ENCODE measurements at places on chromosomes 1 and 21.

DNA sequence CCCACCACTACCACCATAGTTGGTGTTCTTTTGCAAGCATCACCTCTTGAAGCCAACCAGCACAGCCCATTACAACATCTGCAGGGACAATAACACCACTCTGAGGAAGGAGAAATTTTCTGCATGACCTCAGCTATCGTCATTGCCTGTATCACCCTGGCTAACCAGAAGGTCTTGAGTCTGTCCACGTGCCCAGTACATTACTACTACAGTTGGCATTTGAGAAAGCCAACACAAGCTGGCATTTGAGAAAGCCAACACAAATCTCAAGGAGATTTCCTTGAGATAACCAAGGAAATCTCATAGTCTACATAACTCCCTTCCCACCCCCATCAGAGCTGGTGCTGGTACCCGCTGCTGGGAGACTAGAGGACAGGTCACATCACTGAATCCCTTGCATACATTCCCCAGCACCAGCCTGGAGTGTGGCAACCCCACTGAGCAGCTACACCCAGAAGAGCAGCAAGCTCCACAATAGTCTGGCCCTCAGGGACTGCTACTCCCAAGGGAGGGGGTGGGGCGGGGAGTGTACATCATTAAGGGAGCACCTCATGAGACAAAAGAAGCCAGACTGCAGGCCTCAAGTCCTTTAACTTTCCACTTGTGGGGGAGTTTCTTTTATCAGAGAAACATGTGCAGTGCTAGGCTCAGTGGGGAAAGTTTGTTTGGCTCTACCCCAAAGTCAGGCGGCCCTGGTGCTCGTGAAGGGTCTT is 46.0 kb upstream of the GUCA2A start:
- no peak for DNase-seq

- no peak for DNase-seq
These were observed 11.7 kb downstream of the IFFO2 start for GRCh38 chr1:18944810-18945209.

DNA sequence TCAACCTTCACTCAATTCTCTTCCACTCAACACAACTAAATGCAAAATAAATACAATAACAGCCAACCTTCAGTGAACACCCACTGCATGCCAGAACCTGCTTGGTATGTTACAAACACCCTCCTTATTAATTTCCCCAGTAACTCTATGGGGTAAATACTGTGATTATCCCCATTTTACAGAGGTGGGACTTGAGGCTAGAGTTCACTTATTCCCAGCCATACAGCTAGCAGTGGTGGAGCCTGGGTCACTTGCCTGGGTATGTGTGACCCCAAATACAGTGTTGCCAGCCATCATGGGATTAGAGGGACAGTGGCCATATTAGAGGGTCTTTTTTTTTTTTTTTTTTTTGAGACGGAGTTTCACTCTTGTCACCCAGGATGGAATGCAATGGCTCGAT is 1.6 kb downstream of the CPLANE2 start:
- no peak for DNase-seq

- no peak for DNase-seq
These were observed 29.2 kb downstream of the CASZ1 start for GRCh38 chr1:10767282-10767681.

DNA sequence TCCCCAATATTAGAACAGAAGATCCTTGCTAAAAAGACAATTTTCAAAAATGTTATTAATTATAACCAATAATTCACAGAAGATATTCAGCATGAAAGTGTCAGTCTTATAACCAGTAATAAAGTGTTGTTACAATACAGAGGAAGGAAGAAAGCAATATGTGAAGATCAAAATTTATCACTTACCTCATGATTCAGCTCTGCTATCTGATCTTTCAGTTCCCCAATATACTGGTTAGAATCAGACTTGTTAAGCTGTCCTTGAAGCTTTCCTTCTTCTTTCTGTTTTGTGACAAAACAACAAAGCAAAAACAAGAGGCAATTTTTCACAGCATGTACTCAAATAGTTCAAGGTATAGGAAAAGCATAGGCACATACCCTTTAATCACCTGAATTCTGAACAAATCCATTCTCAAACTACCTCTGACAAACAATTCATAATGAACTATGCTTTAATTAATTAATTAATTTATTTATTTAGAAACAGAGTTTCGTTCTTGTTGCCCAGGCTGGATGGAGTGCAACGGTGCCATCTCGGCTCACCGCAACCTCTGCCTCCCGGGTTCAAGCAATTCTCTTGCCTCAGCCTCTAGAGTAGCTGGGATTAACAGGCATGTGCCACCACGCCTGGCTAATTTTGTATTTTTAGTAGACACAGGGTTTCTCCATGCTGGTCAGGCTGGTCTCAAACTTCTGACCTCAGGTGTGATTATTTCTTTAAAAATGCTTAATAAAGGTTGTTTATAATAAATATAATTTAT is 76.9 kb upstream of the GFI1 start:
- DNase-seq: no peak

GRCh38 chr1:114648503-114648902 is 21.3 kb downstream of the DENND2C start:
- DNase-seq: no peak

DNA sequence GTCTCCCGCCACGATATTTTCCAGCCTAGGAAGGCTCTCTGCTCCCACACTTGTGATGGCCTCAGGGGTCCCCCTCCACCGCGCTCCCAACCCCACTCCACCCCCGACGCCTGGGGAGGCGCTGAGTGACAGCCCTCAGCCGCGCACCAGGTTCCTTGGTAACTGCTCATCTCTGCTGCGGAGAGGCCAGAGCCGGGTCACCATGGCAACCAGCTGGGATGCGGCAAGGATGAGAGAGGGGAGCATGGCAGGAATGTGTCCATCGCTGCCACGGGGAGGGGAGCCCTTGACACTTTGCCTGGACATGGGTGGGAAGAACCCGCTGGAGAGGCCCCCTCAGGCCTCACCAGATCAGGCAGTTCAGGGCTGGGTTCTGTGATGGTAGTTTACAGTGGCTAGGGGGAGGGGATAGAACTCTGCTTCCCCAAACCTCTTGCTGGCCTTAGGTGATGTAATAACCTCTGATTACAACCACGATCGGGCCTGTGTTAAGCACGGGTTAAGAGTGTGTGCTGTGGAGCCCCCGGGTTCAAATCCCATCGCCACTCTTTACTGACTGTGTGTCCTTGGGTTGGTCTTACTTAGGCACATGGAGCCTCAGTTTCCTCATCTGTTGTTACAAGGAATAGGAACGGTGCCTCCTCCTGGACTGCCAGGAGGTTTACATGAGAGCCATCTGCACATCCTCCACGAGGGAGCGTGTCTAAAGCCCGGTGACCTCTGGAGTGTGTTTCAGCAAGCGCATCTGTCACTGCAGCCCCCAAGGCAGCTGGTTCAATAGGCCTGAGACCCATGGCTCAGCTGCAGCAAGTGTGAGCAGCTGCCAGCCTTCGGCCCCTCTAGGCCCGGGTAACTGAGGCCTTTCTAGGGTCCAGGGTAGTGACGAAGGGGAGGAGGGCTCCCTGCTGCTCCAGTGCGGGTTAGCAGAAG is 6.3 kb downstream of the KIF17 start:
- no peak for DNase-seq

DNA sequence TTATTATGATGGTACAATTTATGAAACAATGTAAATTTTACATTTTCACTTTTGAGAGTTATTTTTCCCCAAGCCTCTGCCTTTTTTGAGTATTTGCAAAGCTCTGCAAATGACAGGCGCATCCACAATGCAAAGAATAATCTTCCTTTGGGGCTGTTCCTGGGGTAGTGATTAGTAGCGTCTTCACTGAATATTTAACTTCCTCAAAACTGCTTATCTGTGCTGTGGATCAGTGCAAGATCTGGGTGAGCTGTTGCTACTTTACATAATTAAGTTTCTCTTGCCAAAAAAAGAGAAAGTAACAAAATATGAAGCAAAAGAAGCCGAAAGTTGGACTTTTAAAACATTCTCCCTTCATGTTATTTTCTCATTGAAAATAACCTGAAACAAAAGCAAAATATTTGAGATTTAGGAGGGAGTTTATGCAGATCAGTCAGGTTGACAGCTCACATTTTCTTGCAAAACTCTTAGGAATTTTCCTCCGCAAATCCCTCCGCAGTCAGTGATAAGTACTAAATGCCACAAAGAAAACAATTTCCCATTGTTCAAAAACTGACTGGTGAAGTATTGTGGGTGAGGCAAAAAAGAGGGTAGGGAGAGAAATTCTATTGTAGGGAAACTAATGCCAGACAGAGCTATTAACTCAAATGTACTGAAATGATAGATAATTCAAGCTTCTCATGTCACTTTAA is 276.4 kb upstream of the B3GALT2 start:
- no peak for DNase-seq

DNA sequence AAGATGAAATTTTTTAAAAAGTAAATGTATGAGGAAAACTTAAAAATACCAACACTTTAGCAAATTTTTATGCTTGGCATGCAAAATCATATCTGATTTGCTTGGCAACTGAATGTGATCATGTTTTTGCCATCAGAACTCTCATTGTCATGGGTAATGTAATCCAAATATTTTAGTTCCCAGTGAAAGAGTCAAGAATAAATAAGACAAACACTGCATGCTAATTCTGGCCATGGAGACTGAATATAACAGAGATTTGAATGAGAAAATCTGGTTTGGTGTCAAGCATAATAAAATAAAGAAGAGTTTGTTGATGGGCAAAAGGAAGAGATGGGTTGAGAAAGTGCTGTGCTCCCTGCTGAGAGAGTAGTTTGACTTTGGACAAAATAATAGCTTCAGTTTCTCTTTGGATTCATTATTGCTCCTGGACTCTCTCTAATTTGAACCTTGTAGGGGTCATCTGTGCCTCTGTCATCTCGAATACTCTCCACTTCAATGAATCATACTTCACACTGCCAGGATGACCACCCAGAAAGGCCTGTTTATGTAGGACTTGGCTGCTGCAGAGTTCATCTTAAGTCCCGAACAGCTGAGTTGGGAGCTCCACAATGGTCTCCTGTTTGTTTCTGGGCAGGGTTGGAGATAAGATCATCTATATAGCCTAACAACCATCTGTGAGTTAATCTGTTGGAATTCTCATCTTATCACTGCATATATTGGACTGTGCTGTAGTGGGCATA is 34.4 kb downstream of the ADAMTS1 start:
- no peak for DNase-seq

- no peak for DNase-seq
These were observed 46.4 kb upstream of the ERG start for GRCh38 chr21:38544661-38545060.

- DNase-seq: peak; percentile 94
These were observed at the start of gene CENPF for GRCh38 chr1:214602764-214603657. TSS of gene CENPF (plus strand) at chr1:214603195. CDS start at chr1:214613755, 10,560 bp downstream.

DNA sequence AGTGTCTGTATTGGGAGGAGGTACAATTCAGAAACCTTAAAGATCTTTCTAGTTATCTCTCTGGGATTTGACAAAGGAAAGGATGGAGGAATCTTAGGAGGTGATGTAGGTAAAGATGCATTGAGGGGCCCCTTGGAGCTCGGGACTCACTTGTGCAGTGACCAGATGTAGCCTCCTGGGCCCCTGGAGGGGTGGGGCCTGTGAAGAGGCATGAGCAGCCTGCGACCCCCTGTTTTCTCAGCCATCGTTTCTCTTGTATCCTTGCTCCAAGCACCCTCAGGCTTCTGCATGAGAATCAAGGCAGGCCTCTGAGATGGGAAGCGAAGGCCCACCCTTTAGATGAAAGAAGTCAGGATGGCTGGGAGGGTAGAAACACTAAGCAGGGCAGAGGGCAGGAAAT is 39.6 kb downstream of the LGR6 start:
- DNase-seq: no peak

DNA sequence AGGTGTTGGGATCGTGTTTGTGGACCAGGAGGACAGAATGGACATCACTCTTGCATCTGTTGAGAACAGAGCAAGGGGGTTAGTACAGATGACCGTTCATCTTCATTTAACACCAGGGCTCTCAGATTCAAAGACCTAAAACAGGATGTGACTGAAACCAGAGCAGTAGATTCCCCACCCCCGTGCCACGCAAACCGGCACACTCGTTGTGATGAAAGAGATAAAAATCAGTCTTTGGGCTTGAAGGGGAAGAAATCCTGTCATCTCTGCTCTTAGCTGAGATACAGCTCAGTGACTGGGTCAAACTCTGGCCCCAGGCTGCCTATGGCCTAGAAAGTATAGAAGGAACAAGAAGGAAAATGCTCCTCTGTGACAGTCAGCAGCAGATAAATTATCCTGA is 146.2 kb upstream of the KRTAP19-8 start:
- peak; percentile 80 for DNase-seq

DNA sequence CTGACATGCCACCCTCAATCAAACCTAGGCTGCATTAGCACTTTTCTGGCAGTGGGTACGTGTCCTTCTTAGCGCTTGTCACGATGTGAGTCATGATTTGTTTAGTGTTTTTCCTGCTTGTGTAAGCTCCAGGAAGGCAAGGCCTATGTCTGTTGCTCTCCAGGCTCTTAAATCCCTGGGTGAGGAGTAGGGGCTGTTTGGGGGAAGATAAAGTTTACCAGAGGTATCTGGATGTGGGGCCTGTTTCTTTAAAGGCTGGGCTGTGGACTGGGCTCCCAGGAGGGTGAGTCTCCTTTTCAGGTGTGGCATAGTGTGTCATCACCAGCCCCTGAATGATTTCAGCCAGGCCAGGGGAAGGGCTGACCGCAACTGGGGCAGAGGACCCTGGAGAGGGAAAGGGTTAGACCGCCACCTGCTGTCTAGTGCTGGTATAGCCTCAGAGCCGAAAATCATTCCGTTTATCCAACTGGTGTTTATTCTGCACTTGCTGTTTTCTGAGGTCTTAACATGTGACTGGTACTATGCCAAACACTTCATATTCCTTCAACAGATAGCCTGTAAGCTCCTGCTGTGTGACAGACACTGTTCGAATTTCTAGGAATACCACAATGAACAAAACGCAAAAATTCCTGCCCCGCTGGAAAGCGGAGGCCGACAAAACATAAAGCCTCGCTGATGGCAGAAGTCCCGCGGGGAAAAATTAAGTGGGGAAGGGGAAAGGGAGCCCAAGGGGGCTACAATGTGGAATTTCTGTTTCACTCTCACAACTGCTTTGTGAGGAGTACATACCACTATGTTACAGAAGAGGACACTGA is 9.7 kb downstream of the SERINC2 start:
- peak; percentile 70 for DNase-seq

GRCh38 chr21:44480200-44481053 is 25.1 kb downstream of the LRRC3 start:
- no peak for DNase-seq

DNA sequence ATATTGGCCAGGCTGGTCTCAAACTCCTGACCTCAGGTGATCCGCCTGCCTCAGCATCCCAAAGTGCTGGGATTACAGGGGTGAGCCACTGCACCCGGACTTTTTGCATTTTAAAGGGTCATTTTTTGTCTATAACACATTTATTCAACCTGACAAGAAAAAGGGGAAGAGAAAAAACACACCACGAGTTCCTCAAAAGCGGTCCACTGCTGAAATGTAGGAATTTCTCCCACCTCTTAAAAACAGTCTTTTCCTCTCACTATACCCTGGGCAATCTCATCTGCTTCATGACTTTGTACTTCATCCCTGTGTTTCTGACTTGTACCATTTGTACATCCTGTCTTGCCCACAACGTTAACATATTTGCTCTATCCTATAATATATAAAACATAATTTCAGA is 413.3 kb upstream of the PTBP2 start:
- DNase-seq: no peak

DNA sequence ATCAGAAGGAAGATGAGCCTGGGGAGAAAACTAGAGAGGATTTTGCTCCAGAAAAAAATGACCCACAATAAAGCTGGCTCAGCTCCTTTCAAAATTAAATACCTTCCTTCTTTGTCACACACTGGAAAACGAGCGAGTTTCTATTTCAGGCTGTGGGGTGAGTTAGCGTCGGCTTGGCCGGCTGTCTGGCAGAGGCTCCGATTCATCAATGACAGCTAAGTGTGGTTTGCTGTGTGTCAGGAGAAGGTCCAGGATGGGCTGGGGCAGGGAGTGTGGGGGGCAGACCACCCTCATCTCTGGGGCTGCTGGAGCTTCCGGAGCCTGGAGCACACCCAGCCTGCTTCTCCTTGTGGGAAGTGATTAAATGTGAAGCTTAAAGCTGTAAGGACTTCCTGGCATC is 120.2 kb downstream of the ETS2 start:
- no peak for DNase-seq
